Natural killer cell treated with Interleukin-12 subunit alpha and Interleukin-12 subunit beta and Interleukin-15 and Interleukin-18, amount 100 ng/mL, for 72 hours (primary cell): ENCODE measurements at places on chromosomes 16 and 17.

- DNase-seq = peak; percentile 81
Observed at GRCh38 chr17:78242024-78242742, 10.8 kb downstream of the TMEM235 start.

GRCh38 chr17:44629314-44629713, 27.0 kb upstream of the MEIOC start:
- no peak for DNase-seq

DNA sequence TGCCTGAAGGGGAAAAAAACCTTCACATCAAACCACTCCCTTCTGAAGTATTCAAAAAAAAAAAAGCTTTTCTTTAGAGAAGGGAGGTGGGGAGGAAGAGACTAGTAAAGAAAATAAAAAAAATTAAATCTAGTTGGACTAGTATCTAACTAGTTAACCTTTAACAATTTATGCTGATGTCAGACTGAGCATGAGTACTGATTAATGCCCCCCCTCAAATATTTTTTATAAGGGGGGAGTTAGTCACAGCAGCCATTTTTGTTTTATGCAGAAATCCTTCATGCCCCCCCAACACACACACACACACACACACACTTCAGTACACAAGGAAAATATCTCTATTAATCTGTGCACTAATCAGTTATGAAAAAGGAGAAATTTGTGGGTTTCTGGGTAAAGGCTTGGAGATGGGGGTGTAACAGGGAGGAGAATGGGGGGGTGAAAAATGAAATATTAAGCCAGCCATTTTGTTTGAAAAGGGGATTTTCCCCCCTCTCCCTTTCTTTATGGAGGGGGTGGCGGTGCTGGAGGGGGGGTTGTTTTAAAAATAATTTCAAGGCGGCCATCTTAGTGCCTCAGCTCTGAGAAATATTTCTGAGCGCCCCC, 4.7 kb upstream of the CHD3 start:
- DNase-seq = no peak

DNA sequence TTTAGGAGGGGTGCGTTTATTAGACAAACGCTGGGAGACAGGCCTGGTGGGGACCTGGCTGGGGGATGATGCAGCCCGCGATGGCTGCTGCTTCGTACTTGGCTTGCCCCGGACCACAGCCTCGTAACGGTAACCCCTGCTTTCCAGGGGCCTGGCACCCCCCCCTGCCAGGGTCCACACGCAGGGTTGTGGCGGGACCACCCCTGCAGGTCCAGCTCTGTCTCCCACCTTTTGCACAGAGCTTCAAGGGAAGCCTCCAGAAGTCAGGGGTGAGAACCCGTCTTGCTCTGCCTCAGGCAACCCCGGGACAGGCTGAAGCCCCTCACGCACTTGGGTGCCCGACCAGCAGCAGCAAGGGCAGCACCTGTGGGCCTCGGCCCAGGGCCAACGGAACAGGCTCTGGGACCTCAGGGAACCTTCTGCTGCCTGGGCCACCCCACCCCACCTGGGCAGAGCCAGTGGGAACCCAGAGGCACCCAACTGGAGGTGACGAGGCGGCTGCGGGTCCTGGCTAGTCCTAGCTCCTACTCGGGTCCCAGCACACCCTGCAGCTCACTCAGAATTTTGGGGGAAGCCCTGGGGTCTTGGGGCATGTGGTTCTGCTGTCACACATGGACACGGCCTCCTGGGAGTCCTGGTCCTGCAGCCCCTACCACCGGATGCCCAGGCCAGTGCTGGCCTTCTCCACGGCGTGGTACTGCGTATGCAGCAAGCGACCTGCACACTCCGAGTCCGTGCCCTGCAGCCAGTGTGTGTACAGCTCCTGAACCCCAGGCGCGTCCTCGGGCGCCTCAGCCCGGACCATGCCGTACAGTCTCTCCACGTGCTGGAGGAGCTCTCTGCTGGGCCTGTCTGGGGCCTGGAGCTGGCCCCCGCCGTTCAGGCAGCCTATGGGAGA, 3.1 kb downstream of the HAGHL start:
- no peak for DNase-seq

GRCh38 chr17:9702914-9703780, 57.8 kb downstream of the USP43 start:
- no peak for DNase-seq

GRCh38 chr16:82639666-82640336, 13.0 kb downstream of the CDH13 start:
- DNase-seq = no peak
